Panc1 (cell line): ENCODE measurements at places on chromosomes 3 and 15. TPM values are rescaled to one million over a fixed set of nuclear protein-coding genes. Genes with fewer than 3 reads are reported as not detected.

DNA sequence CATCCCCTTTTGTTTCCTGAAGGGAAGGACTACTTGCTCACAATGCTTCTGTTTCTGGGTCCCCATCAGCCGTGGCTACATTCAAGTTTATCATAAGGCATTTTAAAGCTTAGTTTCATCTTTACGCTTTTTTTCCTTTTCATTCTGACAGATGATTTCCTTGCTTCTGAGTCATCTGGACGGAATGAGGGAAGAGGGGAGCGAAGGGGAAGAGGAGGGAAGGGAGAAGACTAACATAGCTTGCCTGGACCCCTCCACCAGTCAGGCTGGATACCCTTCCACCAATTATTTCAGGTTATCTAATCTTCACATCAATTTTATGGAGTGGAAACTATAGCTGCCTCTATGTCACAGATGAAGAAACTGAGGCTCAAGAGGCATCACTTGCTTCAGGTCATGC is 27.6 kb downstream of the FAM3D start:
- no peak overlapping the region for H3K27ac ChIP-seq
- no peaks in the 10 kb centered on the region for H3K36me3 ChIP-seq

- H3K4me1 ChIP-seq: no peaks in the 10 kb centered on the region
- no peaks in the 10 kb centered on the region for H3K27me3 ChIP-seq
- H3K27ac ChIP-seq: no peak overlapping the region
- no peak overlapping the region for H3K4me3 ChIP-seq
- no peaks in the 10 kb centered on the region for H3K36me3 ChIP-seq
These were observed 429.7 kb downstream of the RAP2B start for GRCh38 chr3:153591561-153592245.

GRCh38 chr3:108448593-108448992 is 61.8 kb downstream of the MYH15 start:
- no peak for DNase-seq
- H3K4me1 ChIP-seq: no peaks in the 10 kb centered on the region
- H3K4me3 ChIP-seq: no peak overlapping the region
- no peak overlapping the region for H3K27ac ChIP-seq
- no peaks in the 10 kb centered on the region for H3K27me3 ChIP-seq
- no peaks in the 10 kb centered on the region for H3K36me3 ChIP-seq

The AADACL2 gene
- not detected for total RNA-seq

The NEK10 gene
- total RNA-seq: 5.7 TPM

The RIOX2 gene
- 44.1 TPM for total RNA-seq
